ENCODE measurements at places on chromosomes 11 and 22.

DNA sequence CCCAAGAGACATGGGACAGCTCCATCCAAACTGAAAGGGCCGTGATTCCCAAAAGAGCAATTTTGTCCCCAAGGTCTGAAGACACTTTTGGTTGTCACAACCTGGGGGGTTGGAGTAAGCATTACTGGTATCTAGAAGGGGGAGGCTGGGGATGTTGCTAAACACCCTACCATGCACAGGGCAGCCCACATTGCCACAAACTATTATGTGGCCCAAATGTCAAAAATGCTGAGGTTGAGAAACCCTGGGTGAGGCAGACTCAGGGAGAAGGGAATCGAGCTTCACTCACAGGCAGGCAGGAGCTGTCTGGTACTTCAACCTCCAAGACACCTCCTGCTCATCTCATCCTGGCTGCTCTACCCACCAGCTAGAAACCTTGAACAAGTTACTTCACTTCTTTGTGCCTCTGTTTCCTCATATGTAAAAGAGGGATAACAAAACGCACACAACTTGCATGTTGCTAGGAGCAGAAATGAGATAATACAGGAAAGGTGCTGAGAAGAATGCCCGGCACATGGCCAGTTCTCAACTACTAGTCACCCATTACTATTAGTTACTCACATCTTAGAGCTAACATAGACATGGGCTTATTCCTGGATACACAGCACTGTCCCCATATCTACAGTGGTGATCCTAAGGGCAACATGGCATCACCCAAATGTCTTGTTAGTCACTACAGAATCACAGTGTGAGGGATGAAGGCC, 8.8 kb downstream of the SERPIND1 start:
- no peak for DNase-seq

GRCh38 chr22:38276166-38276565, 3.4 kb upstream of the TMEM184B start:
- no peak for DNase-seq

- DNase-seq = no peak
These were observed 17.6 kb upstream of the CD81 start for GRCh38 chr11:2359557-2359956.

DNA sequence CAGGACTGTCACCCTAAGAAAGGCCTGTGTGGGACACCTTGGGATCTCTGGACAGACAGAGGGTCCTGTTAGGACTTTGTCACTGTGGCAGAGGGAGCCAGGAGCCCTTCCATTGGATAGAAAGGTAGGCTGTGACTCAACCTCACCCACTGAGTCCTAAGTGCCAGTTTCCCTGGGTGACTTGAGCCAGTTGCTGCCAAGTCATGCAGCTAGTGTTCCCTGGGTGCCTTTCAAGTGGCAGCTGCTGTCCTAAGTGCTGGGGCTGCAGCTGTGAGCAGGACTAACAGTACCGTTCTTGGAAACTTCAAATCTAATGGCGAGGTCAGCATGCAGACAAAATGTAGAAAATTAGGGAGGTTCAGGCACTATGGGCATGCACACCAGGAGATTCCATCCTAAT, 393.7 kb downstream of the TMEM135 start:
- no peak for DNase-seq

DNA sequence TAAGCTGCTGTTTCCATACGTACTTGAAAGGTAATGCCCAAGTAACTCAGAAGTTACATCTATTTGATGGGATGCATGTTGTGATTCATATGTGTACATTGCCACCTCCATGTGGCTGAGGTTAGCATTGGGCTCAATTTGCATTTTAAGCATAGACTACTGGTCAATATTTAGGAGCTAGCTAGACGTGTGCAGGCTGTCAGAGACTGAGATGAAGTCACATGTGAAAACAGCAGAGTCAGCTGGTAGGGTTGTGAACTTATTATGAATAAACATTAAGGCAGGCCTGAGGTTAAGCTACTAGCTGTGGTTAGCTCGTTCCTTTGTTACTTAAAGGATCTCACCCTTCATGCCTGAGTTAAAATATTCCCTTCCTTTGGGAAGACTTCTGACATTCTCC, 114.5 kb upstream of the MTNR1B start:
- no peak for DNase-seq

- no peak for DNase-seq
These were observed 40.0 kb downstream of the SBF1 start for GRCh38 chr22:50434849-50435248.

- no peak for DNase-seq
These were observed 3.9 kb downstream of the UCP3 start for GRCh38 chr11:74004759-74005615.

- DNase-seq = no peak
These were observed 147.6 kb upstream of the MPPED2 start for GRCh38 chr11:30733748-30734147.

DNA sequence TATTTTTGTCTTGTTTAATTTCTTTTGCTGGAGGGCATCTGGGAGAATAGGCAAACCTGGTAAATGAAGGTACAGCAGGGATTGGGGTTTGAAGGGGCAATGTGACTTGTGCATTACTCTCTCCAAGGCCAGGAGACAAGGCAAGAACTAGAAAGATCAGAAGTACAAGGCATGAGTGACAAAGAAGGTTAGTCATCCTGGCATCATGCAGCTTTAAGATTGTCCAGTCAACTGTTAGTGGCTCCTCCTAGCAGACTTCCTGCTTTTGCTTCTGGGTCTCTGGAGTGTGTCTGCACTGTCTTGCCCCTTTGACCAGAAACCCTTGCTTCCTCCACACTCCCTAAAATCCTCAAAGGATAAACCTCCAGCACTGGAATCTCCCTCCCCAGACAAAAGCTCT, 27.2 kb upstream of the GLYATL1 start:
- DNase-seq = no peak

- DNase-seq = no peak
These were observed 54.0 kb downstream of the MIAT start for GRCh38 chr22:26711205-26711963.

- DNase-seq = no peak
These were observed 227.5 kb downstream of the ADAMTS15 start for GRCh38 chr11:130675917-130676316.

DNA sequence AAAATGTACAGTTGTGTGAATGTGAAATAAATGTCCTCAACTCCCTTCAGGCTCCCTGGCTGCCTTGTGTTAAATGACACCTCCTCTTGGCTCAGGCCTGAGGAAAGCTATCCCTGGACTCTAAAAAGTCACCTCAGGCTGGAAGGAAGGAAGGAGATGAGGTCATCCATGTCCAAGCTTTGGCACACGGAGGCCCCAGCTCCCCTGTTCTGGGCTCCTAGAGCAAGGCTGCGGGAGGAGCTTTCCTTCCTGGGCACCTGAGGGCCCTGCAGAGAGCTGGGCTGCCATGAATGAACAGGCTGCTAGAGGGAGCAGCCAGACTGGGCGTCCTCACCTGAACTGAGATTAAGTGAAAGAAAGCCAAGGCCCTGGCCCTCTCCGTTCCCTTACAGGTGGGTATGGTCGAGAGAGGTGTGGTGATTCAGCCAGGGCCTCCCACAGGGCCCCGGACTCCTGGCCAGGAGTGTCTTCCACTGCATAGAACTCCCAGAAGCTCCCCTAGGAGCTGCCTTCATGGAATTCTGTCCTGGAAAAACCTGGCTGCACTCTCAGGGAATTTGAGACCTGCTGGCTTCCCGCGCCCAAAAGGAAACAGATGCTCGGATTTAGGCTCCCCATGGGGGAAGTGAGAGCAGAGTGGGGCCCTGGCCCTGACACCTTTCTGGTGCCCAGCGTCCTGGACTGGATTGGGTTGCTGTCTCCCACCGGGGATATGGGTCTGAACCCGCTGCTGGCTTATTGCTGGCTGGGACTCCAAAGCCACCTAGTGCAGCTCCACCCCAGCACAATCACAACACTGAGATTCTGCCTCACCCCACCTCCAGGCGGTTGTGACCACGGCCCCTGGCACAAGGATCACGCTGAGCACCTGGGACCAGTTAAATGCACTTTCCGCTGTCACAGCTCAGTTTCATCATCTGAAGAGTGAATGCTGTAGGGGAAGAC, 22.2 kb downstream of the MYBPC3 start:
- no peak for DNase-seq
